ENCODE measurements at places on chromosomes 13 and 19.

DNA sequence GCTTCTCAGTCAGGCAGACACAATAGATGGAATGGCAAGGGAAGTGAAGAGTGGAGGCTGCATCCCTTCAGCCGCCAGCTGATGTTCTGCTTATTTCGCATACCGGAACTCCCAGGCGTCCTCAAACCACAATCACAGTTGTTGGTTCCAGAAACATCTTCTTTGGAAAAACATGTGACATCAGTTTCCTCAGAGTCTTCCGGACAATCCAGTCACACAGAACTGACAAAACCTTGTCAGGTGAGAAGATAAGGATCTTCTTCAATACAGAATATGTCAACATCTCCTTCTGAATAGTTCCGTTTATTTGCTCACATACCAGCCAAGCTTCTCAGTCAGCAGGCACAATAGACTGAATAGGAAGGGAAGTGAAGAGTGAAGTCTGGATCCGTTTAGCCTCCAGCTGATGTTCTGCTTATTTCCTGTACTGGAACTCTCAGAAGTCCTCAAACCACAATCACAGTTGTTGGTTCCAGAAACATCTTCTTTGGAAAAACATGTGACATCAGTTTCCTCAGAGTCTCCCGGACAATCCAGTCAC, 45.1 kb upstream of the CEACAM21 start:
- no peaks in the 10 kb centered on the region for H3K4me1 ChIP-seq
- no peak overlapping the region for H3K4me3 ChIP-seq
- no peaks in the 10 kb centered on the region for H3K36me3 ChIP-seq
- no peak overlapping the region for H3K27ac ChIP-seq
- no peaks in the 10 kb centered on the region for H3K27me3 ChIP-seq

- no peak overlapping the region for H3K4me3 ChIP-seq
- no peak for DNase-seq
Observed at GRCh38 chr13:45838171-45838745, 13.3 kb downstream of the SIAH3 start.

GRCh38 chr13:89150362-89150761, 1479.2 kb downstream of the SLITRK5 start:
- H3K4me1 ChIP-seq = no peaks in the 10 kb centered on the region
- no peak overlapping the region for H3K4me3 ChIP-seq
- H3K27ac ChIP-seq = no peak overlapping the region
- H3K27me3 ChIP-seq = no peaks in the 10 kb centered on the region
- H3K36me3 ChIP-seq = no peaks in the 10 kb centered on the region

GRCh38 chr13:45242070-45242469, 41.2 kb upstream of the KCTD4 start:
- H3K27me3 ChIP-seq = no peaks in the 10 kb centered on the region
- no peak overlapping the region for H3K4me3 ChIP-seq
- DNase-seq = no peak
- H3K4me1 ChIP-seq = no peaks in the 10 kb centered on the region
- H3K36me3 ChIP-seq = no peaks in the 10 kb centered on the region

- no peak for DNase-seq
- H3K27me3 ChIP-seq = no peaks in the 10 kb centered on the region
- no peak overlapping the region for H3K27ac ChIP-seq
- peaks cover 2% of the 10 kb centered on the region for H3K4me1 ChIP-seq
- no peaks in the 10 kb centered on the region for H3K36me3 ChIP-seq
Observed at GRCh38 chr19:19271828-19272599, 1.1 kb downstream of the TM6SF2 start.

DNA sequence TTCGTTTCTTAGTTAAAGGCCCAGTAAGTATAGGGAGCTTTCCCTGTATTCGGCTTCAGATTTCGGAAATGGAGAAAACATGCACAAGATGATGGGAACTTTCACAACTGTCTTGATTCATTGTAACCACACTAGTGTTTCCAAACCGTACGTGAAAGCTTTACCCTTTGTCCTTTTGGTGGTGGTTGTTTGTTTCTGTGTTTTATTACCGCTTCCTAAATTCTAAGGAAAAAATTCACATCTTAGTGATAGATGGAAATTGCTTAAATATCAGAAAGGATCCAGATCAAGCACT, 504 bp upstream of the VWA8 start:
- H3K36me3 ChIP-seq = no peaks in the 10 kb centered on the region
- peaks cover 2% of the 10 kb centered on the region for H3K4me1 ChIP-seq
- H3K4me3 ChIP-seq = peak overlapping the region; percentile 76

- no peaks in the 10 kb centered on the region for H3K36me3 ChIP-seq
- no peak overlapping the region for H3K4me3 ChIP-seq
- no peaks in the 10 kb centered on the region for H3K4me1 ChIP-seq
- H3K27me3 ChIP-seq = no peaks in the 10 kb centered on the region
Observed at GRCh38 chr13:46495651-46496050, 57.3 kb upstream of the LRCH1 start.

DNA sequence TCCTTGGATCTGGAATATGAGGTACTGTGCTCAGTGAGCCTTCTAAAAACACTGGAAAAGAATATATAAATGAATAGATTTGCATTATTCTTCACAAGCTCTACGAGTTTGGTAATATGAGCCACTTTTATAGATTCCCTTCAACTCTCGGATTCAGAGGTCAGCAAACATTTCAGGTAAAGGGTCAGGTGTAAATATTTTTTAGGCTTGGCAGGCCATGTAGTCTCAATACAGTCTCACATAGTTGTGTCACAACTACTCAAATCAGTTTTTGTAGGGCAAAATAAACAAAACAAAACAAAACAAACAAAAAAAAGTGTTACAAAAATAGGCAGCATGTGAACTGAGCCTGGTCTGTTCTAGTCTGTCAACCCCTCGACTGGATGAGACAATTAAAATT, 57.4 kb downstream of the PSPC1 start:
- no peak overlapping the region for H3K4me3 ChIP-seq
- no peaks in the 10 kb centered on the region for H3K27me3 ChIP-seq
- no peaks in the 10 kb centered on the region for H3K36me3 ChIP-seq
- no peak overlapping the region for H3K27ac ChIP-seq
- no peak for DNase-seq
- H3K4me1 ChIP-seq = no peaks in the 10 kb centered on the region

DNA sequence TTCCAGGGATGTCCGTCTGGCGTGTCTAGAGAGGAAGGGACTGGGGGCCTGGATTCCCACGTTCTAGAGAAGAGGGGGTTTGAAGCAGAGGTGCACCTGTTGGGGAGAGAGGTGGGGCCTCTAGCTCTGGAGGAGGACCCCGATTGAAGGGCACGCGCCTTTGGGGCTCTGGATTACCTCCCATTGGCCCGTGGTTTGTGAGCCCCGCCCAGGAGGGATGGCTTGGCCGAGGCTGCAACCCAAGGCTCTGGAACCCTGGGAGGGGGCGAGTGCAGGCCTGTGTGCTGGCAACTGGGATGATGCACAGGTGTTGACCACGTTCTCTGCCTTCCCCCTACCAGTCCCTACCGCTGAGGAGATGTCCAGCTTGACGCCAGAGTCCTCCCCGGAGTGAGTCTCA, 20.2 kb downstream of the TMEM150B start:
- H3K27ac ChIP-seq = no peak overlapping the region
- H3K36me3 ChIP-seq = no peaks in the 10 kb centered on the region
- peaks cover 1% of the 10 kb centered on the region for H3K4me1 ChIP-seq
- no peak for DNase-seq
- no peaks in the 10 kb centered on the region for H3K27me3 ChIP-seq

DNA sequence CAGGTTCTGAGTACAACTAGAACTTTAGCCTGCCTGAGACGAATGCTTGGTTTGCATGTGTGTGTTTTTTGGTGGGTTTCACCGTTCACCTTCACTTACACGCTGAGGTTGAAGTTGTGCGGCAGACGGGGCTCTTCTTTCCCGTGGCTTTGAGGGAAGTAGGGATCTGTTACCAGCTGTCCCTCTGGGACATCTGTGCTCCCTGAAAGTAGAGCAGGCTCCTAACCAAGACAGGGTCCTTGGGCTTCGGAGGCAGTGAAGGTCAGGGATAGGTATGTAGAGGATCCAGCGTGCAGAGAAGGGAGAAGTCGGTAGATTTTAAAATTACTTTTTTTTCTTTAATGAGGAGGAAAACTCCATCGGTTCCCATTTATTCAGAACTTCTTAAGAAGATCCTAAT, 48.7 kb downstream of the ZNF536 start:
- DNase-seq = no peak
- H3K27me3 ChIP-seq = no peaks in the 10 kb centered on the region
- H3K36me3 ChIP-seq = no peaks in the 10 kb centered on the region
- no peaks in the 10 kb centered on the region for H3K4me1 ChIP-seq
- no peak overlapping the region for H3K27ac ChIP-seq
- H3K4me3 ChIP-seq = no peak overlapping the region

GRCh38 chr13:91660076-91660415, 261.6 kb downstream of the GPC5 start:
- no peaks in the 10 kb centered on the region for H3K27me3 ChIP-seq
- H3K4me3 ChIP-seq = no peak overlapping the region
- H3K4me1 ChIP-seq = no peaks in the 10 kb centered on the region
- DNase-seq = no peak
- no peaks in the 10 kb centered on the region for H3K36me3 ChIP-seq
- no peak overlapping the region for H3K27ac ChIP-seq

- H3K27ac ChIP-seq = no peak overlapping the region
- H3K27me3 ChIP-seq = no peaks in the 10 kb centered on the region
- H3K4me3 ChIP-seq = no peak overlapping the region
- DNase-seq = no peak
- no peaks in the 10 kb centered on the region for H3K4me1 ChIP-seq
Observed at GRCh38 chr19:50573741-50574461, 5.7 kb upstream of the LRRC4B start.

- H3K4me1 ChIP-seq = peaks cover 31% of the 10 kb centered on the region
- H3K27ac ChIP-seq = no peak overlapping the region
- no peak overlapping the region for H3K4me3 ChIP-seq
- H3K36me3 ChIP-seq = no peaks in the 10 kb centered on the region
- DNase-seq = no peak
Observed at GRCh38 chr19:3102239-3103140, 8.3 kb downstream of the GNA11 start.

DNA sequence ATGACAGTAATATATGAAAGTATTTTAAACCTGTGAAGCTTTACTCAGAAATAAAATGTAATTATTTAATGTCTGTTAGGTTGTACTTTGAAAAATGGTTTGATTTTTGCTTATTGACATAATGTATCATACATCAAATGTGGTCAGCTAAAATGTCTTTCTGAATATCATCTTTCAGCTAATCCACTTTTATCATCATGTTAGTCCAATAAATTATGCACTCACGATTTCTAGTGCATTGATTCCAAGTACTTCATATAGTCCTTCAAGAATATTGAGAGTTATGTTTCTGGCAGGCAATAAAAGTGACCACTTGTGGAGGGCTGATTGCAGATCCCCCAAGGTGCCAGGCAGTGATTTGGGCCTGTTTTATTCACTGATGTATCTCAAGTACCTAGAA, 1204.1 kb downstream of the OLFM4 start:
- H3K27me3 ChIP-seq = no peaks in the 10 kb centered on the region
- no peak for DNase-seq
- no peaks in the 10 kb centered on the region for H3K4me1 ChIP-seq
- no peaks in the 10 kb centered on the region for H3K36me3 ChIP-seq
- no peak overlapping the region for H3K27ac ChIP-seq
